ENCODE measurements at places on chromosomes 13 and 19.

GRCh38 chr19:49336482-49337266 is 1.5 kb downstream of the CD37 start:
- DNase-seq, result no peak

DNA sequence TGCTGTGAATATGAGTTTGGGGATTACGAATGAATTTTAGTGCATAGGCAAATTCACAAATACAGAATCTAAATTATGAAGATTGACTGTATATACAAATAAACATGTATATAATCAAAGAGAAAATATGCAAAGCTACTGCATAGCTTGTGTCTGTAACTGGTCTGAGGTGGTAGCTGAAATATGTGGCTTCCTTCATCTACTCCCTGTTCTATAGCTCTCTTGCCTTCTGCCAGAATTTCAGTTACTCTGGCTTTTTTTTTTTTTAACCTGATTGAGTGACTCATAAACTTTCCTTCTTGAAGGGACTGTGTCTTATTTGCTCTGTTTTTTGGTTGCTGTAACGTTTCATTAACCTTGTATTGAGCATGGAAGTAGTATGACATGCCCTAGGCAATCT is 26.6 kb downstream of the DNAJC3 start:
- no peak for DNase-seq

DNA sequence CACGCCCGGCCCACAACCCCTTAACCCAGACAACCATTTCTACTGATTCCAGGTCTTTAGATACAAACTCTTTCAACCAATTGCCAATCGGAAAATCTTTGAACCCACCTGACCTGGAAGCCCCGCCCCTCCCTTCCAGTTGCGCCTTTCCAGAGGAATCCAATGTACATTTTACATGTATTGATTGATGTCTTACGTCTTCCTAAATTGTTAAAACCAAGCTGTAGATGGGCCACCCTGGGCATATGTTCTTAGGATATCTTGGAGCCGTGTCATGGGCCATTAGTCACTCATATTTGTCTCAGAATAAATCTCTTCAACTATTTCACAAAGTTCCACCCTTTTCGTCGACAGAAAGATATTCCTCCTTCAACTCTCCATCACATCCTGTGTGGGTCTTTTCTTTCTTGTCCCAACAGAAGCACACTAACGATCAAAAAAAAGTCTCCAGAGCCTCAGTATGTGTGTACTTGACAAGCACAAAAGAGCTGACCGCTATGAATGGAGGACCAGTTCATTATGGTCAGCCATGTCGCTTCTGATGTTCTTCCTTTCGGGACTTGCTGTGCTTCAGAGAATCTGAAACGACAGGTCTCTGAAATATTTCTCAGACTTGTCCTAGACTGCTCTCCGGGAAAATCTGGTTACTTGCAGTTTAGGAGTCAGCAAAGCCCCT is 601 bp upstream of the ZNF749 start:
- no peak for DNase-seq

DNA sequence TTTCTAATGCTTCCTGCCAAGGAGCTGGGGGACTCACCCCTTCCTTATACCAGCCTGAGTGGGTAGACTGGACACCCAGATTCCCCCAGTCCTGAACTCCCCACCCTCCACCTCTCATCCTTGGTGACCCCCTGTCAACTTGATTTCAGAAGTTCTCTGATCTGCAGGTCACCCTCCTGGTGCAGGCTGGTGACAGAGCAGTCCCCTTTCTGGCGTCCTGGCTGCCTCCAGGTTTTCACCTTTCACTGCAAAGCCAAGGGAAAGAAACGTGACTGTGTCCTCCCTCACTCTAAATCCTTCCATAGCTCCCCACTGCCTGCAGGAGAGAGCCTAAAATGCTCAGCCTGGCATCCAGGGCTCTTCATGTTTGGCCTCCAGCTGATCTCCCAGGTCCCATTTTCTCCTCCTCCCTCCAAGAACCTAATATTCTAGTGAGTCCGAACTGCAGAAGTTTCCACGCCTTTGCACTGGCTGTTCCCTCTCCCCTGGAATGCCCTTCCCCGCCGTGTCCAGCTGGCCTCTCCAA is 4.1 kb upstream of the MATK start:
- DNase-seq, result no peak

DNA sequence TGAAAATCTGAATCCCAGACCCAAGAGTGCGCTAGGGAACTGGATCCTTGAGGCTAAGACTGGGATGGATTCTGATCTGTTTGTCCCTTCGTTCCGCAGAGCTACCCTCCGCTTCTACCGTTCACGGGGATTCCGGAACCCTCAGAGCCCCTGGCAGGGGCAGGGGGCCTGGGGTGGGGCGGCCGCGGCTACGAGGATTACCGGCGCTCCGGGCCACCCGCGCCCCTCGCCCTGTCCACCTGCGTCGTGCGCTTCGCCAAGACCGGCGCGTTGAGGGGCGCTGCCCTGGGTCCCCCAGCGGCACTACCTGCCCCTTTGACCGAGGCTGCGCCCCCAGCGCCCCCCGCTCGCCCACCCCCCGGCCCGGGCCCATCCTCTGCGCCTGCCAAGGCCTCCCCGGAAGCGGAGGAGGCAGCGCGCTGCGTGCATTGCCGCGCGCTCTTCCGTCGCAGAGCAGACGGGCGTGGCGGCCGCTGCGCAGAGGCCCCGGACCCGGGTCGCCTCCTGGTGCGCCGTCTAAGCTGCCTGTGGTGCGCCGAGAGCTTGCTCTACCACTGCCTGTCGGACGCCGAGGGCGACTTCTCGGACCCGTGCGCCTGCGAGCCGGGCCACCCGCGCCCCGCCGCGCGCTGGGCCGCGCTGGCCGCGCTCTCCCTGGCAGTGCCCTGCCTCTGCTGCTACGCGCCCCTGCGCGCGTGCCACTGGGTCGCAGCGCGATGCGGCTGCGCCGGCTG is 7.1 kb downstream of the SPRED3 start:
- no peak for DNase-seq

DNA sequence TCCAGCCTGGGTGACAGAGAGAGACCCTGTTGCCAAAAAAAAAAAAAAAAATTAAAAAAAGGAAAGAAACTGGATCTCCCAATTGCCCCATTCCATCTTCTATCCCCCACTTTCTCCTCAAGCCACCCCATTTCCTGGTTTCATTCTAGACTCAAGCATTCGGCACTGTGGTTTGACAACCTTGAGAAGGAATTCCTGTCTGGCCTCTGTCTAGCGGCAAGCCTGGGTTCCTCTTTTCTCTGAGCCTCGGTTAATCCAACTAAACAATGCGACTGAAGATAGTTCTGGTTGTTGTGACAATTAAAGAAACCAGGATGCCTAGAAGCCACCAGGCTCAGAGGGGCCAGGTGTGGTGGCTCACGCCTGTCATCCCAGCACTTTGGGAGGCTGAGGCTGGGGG is 3.3 kb upstream of the C3 start:
- DNase-seq, result no peak

- no peak for DNase-seq
Observed at GRCh38 chr19:5711713-5712161, 8.2 kb downstream of the LONP1 start.

DNA sequence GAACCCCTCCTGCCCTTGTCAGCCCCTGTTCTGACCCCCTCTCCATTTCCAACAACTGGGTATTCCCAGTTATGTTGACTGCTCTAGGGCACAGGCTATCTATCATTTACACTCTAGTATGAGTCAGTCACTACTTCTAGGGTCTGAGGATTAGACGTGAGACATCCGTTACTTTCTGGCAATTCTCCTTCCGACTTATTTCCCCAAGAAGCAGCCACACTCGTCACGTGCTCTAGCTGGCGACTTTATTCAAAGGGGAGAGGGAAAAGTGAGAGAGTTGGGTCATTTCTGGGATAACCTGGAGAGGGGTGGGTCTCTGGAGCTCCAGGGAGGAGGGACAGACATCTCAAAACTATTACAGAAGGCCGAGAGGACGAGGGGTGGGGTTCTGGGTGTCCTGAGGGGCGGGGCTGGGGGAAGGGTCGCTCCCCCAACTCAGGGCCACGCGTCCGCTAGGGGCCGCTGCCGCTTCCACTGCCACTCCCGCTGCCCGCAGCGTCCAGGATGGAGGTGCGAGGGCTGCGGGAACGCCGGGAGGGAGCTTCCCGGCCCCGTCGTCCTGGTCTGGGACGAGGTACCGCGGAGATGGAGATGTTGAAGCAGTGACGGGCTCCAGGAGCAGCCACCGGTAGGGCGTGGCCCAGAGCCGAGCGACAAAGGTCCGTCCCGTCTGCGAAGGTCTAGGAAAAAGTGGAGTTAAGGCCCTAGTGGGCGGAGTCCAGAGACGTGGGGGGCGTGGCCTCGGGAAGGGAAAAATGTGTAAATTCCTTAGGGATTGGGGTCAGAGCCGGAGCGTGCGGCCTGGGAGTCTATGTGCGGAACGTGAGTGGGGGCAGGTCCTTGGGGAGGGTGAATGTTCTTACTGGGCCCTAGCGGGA is 8.9 kb downstream of the RTBDN start:
- no peak for DNase-seq

DNA sequence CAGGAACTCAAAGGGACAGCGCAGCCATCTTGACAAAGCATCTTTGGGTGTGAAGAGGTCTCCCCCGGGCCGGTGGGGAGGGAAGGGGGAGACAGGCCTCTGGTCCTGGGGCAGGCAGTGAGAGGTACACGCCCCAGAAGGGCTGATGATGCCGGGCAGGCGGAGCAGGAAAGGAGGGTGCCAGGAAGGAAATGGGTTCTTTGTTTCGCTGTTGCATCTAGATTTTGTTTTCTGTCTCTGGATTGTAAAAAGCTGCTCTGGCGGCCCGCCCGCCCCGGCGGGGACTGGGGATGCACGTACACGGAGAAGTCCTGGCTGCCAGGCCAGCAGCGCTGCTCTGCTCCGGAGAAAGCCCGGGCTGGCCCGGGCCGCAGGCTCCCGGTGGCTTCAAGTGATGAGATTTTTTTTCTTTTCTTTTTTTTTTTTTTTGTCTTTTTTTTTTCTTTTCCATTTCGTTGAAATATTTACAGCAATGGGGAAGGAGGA is 13.2 kb upstream of the ASF1B start:
- DNase-seq, result no peak

- no peak for DNase-seq
Observed at GRCh38 chr13:21336609-21337349, 122.3 kb downstream of the ZDHHC20 start.

- no peak for DNase-seq
Observed at GRCh38 chr13:83485101-83485500, 397.2 kb downstream of the SLITRK1 start.

DNA sequence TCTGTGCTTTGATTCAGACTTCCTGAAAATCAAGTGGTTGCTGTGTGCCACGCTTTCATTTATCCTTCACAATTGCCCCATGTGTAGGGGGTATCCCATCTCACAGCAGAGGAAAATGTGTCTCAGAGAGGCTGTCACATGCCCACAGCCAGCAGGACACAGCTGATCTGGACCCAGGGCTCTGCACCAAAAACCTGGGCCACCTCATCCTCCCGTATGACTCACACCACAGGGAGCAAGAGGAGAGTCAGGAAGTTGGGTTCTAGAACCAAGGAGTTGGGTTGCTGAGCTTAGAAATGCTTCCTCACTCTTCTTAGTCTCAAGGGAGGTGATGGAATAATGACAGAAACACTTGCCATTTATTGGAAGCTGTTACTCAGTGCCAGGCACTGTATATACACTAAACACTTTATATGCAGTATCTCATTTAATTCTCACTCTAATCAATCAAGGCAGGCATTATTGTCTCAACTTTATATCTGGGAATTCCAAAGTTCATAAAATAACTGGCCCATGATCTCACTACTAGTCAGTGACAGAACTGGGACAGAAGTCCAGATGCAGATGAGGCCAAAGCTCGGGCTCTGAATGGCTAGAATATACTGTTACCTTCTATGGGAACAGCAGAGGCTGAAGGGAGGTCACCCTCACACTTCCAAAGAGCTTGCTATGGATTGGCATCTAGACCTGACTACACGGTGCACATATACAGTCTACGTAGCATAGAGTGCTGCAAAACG is 47.7 kb upstream of the ATP12A start:
- no peak for DNase-seq

DNA sequence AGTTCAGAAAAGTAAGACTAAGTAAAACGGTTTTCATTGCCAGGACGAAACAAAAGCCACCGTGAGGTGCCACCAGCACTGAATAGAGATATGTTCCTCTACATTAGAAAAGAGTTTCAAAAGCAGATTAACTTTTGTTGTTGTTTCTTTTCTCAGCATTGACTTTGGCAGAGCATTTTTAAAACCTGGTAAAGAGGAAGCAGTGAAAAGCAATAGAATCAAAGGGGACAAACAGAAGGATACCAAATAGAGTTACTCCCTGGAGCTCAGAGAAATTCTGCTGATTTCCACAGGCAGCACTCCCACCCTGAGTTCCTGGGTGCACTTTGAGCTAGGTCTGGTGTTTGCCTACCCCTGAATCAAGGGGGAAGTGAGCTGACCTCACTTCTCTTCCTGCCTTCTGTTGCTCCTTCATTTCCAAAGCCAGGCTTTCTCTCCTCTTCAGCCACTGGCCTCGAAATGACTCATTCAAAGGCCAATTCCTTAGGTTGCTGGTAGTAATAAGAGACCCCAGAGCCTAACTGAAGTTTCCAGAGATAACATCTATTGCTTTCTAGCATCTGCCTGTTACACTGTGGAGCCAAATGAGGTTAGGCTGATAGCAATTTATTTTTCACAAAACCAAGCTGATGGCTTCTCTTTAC is 11.3 kb upstream of the ERICH6B start:
- no peak for DNase-seq

- DNase-seq, result no peak
Observed at GRCh38 chr19:44749994-44750393, 1.5 kb downstream of the BCL3 start.

DNA sequence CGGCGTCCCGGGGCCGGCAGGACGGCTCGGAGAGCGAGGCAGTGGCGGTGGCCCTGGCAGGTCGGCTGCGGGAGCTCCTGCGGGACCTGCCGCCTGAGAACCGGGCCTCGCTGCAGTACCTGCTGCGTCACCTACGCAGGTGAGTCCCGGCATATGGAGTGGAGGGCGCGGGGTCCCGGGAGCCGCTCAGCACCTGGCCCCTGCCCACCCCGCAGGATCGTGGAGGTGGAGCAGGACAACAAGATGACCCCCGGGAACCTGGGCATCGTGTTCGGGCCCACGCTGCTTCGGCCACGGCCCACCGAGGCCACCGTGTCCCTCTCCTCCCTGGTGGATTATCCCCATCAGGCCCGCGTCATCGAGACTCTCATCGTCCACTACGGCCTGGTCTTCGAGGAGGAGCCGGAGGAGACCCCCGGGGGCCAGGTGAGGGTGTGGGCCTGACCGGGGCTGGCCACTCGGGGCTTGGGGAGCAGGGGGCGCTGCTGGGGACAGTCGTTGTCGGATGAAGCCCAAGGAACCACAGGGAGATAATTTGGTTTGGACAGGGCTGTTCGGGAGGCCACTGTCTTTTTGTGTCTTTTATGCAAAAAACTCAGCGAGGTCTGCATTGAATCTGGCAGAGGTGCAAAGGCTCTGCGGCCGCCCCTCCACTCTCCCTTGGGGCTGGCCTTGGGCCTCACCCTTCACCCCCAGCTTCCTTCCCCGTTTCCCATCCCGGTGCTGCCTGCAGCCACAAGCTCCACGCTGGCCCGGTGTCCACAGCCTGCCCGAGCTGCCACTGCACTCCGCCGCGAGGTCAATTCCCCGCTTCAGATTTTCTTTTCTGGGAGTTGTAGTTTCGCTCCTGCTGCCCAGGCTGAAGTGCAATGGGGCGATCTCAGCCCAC is 12.0 kb downstream of the POLR2E start:
- DNase-seq, result no peak

Measured in stimulated activated CD8-positive, alpha-beta memory T cell treated with anti-CD3 and anti-CD28 coated beads, Interleukin-4, amount 100 ng/mL, for 1 hour (primary cell).